ENCODE measurements at places on chromosomes 2 and 18. TPM values are rescaled to one million over a fixed set of nuclear protein-coding genes. Genes with fewer than 3 reads are reported as not detected.

POTEJ gene
- not detected for total RNA-seq

ZNF804A gene
- not detected for total RNA-seq

LIPG gene
- total RNA-seq = 0.32 TPM

FABP1 gene
- total RNA-seq = not detected

AAMP gene
- total RNA-seq = 125 TPM

MYL1 gene
- not detected for total RNA-seq

MC5R gene
- total RNA-seq = not detected

KCNF1 gene
- 43.9 TPM for total RNA-seq

CDK15 gene
- not detected for total RNA-seq

LYPD6B gene
- not detected for total RNA-seq

PLEK gene
- total RNA-seq = not detected

HDAC4 gene
- 8.9 TPM for total RNA-seq

SERPINB8 gene
- total RNA-seq = 9.2 TPM

SH2D6 gene
- 1.1 TPM for total RNA-seq

KCNJ3 gene
- total RNA-seq = not detected

TRIB2 gene
- total RNA-seq = 0.65 TPM

GPR75 gene
- 2.0 TPM for total RNA-seq

KLHL41 gene
- 0.15 TPM for total RNA-seq

NGEF gene
- total RNA-seq = 12.8 TPM

PRSS56 gene
- total RNA-seq = 0.20 TPM

OTOS gene
- not detected for total RNA-seq

POMC gene
- total RNA-seq = not detected

All from A549 treated with ZK216348 at 1 μM for 4 hours (cell line).